Muscle of leg (tissue), 16 donors: ENCODE measurements at places on chromosomes 16 and 17. TPM values are rescaled to one million over a fixed set of nuclear protein-coding genes. Genes with fewer than 3 reads are reported as not detected.

The SOCS3 gene
- polyA plus RNA-seq: 23.0 TPM

The COTL1 gene
- 24.6 TPM for polyA plus RNA-seq

The LGALS9B gene
- not detected for polyA plus RNA-seq

The RABEP1 gene
- polyA plus RNA-seq: 51.6 TPM

The SLC5A10 gene
- polyA plus RNA-seq: 0.06 TPM

The RABEP2 gene
- polyA plus RNA-seq: 15.8 TPM

The OR4D1 gene
- polyA plus RNA-seq: not detected

The CMTM4 gene
- polyA plus RNA-seq: 7.5 TPM

The FBXL16 gene
- 0.18 TPM for polyA plus RNA-seq

The KRT20 gene
- polyA plus RNA-seq: 0.54 TPM

The DCTPP1 gene
- 36.5 TPM for polyA plus RNA-seq

The CCNF gene
- 8.0 TPM for polyA plus RNA-seq

The SLC16A6 gene
- 0.62 TPM for polyA plus RNA-seq

The GNGT2 gene
- polyA plus RNA-seq: 1.6 TPM

The DDX5 gene
- polyA plus RNA-seq: 433 TPM

The MARCHF10 gene
- polyA plus RNA-seq: 0.44 TPM

The TMEM114 gene
- not detected for polyA plus RNA-seq

The CDH3 gene
- 0.61 TPM for polyA plus RNA-seq

The ATP6V0A1 gene
- polyA plus RNA-seq: 17.3 TPM

The CLEC18A gene
- 0.58 TPM for polyA plus RNA-seq

The KRT9 gene
- not detected for polyA plus RNA-seq

The COX6A2 gene
- 280 TPM for polyA plus RNA-seq

The TNFSF12 gene
- polyA plus RNA-seq: 29.1 TPM

The TBC1D3H gene
- not detected for polyA plus RNA-seq

The TBC1D26 gene
- polyA plus RNA-seq: 0.24 TPM

The HS3ST3A1 gene
- 0.87 TPM for polyA plus RNA-seq

The SKAP1 gene
- polyA plus RNA-seq: 0.42 TPM

The KRT40 gene
- 11.0 TPM for polyA plus RNA-seq
